LHCN-M2 (cell line): ENCODE measurements at places on chromosomes 12 and 14.
A peak's percentile ranks its signal among the peaks of the same experiment; 100 is the strongest.

GRCh38 chr12:23415180-23415579 is 534.3 kb downstream of the SOX5 start:
- no peak for DNase-seq

DNA sequence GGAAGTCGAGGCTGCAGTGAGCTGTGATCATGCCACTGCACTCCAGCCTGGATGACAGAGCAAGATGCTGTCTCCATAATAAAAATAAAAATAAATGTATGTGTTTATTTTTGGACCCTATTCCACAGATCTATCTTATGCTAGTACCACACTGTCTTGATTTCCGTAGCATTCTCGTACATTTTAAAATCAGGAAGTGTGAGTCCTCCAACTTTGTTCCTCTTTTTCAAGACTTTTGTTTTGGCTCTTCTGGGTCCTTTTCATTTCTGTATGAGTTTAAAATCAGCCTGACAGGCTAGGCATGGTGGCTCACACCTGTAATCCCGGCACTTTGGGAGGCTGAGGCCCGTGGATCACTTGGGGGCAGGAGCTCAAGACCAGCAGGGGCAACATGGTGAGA is 25.8 kb downstream of the DAO start:
- no peak for DNase-seq

DNA sequence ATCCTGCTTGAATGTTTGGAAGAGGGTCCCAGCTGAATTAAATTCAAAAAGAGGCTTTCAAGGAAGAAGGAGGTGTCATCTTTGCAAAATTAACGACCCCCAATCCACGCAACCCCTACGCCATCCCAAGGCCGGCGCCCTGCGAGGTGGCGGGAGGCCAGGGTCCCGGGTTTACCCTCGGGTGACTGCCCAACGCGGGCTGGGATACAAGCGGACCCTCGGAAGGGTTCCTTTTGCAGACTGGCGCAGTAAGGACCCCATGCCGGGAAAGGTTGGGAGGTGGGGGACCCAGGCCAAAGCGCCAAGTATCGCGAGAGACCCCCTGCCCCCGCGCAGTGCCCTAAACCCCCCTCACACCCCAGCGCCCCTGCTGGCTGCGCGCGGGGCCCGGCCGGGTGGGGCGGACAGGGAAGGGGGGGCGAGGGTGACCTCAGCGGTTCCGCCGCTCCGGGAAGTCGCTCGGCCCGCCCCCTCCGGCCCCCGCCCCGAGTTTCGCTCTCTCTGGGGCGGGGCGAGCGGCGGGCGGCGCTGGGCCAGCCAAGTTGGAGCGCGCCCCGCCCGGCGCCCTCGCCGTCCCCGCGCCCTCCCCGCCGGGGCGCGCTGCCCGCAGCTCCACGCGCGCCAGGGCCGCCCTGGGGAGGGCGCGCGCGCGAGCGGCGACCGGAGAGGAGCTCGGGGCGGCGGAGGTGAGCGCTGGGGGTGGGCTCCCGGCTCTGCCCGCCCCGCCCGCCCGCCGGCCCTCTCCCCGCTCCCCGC is 708 bp upstream of the ZBTB42 start:
- DNase-seq: peak; percentile 46

DNA sequence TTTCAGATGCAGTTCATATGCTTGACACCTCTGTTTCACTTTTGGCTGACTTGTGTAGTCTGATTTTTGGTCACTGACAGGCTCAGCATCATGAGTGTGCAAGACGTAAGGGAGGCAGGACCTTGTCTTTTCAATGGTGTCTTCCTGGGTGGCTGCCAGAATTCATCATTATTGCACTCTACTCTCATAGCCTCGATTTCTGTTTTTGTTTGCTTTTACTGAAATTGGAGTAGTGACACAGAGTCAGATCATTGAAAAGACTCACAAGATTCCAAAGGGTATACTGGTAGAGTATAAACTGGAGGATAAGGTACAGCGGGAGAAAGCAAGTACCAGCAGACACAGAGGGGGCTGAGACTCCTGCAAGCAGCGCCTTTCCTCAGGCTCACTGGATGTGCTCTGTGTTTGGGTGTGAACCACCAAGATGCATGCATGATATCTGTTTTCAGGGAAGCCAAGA is 126.3 kb upstream of the FGD4 start:
- DNase-seq: peak; percentile 27

GRCh38 chr12:110585231-110585799 is 2.2 kb upstream of the PPTC7 start:
- peak; percentile 45 for DNase-seq

DNA sequence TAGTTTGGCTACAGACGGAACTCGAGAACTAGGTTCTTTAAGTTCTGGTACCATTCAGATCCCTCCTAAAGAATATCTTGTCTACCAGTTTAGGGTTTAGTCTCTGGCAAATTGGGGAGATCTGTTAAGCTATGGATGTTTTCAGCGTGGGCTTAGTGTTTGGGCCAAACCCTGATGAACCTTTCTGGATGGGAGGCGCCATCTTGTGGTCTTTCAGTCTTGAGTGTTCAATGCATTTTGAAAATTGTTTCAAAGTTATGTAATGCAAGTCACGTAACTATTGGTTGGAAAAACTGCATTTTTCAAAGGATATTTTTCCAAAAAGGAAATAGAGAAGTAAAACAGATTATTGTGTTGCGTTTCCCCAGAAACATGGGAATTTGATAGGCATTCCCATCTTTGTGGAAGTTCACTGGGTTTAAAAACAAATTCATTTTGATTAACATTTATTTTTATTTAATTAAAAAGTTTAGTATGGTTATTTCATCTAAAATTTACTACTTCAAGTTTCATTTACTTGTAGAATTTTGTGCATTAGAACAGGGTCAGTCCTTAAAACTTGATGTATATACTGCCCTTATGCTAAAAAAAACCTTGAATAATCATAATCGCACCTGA is 169.0 kb downstream of the PRIMA1 start:
- peak; percentile 43 for DNase-seq

DNA sequence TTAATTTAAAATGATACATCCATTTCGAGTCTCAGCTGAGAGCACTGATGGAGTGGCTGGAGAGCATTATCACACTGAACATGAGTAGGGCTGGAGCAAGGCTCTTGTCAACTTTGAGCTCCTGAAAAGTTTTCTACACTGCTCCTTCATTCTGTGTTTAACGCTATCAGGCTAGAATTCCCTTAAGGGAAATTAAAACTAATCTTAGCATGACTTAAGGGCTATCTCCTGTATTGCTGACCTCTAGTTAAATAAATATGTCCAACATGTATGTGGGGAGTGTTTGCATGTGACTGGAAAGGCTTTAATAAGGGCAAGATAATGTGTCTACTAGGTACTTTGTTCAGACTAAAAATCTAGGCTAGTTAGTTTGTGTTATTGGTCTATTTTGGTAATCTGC is 116.7 kb upstream of the CAND1 start:
- no peak for DNase-seq

DNA sequence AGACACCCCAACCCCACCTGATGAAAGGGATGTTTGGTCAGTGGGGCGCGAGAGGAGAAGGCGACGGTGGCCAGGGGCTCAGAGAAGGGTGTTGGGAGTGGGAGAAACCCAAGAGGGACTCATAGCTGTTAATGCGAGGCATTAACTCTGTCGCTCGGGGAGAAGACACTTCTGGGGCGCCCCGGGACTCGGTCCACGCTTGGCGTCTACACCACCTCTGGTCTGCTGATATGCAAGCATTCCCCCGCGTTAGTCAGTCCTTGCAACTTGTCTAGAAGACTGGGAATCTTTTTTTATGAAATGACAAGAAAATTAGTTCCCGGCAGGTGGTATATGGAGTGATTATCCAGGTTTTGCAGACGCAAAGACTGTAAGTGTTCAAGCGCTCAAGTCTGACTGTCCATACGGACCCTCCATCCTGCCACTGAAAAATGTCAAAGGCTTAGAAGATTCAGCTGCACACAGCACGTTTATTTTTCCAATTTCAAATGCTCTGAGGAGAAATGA is 360 bp upstream of the SLC35F4 start:
- DNase-seq: no peak

DNA sequence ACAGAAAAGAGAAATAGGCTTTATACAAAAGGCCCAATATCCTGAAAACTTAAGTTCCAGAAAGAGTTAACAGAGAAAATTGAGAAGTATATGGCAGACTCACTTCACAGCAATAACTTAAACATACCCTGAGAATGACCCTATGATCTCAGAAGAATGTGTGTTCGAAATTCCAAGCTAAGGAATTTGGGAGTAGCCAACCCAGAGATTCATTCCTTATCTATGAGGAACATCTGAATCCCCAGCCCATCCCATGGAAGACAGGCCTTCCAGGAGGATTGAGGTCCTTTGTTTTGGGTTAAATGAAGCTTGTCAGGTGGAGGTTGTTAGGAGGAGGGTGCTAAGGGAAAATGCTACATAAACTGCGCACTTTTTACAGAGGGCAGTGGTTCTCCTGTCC is 7.5 kb upstream of the SAV1 start:
- DNase-seq: peak; percentile 51

DNA sequence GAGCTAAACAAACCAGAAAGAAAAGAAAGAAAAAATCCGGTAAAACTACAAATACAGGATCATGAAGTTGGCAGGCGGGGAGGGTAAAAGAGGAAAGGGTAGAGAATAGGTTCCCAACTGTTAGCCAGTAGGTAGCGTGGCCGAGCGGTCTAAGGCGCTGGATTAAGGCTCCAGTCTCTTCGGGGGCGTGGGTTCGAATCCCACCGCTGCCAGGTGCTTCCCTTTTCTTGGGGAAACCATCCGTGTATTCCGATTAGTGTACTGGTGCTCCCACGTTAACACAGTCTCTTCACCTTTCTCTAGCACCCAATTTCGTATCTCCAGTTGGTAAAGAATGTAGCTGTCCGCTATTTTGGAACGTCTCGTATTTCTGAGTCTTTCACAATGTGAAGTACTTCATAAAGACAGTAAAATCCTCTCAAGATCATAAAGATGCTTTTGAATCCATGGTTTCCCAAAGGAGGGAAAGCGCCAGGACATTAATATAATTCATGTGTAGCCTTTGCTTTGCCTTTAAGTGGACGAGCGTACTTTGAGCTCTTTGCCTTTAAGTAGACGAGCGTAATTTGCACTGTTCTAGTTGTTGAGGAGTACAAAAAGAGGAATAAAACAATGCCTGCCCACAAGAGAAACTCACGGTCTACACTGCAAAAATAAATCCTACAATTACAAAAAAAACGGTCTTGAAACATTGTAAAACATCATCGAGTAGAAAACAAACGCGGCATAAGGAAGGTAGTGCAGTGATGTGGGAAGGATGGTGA is 19.0 kb upstream of the RNASE12 start:
- peak; percentile 81 for DNase-seq

DNA sequence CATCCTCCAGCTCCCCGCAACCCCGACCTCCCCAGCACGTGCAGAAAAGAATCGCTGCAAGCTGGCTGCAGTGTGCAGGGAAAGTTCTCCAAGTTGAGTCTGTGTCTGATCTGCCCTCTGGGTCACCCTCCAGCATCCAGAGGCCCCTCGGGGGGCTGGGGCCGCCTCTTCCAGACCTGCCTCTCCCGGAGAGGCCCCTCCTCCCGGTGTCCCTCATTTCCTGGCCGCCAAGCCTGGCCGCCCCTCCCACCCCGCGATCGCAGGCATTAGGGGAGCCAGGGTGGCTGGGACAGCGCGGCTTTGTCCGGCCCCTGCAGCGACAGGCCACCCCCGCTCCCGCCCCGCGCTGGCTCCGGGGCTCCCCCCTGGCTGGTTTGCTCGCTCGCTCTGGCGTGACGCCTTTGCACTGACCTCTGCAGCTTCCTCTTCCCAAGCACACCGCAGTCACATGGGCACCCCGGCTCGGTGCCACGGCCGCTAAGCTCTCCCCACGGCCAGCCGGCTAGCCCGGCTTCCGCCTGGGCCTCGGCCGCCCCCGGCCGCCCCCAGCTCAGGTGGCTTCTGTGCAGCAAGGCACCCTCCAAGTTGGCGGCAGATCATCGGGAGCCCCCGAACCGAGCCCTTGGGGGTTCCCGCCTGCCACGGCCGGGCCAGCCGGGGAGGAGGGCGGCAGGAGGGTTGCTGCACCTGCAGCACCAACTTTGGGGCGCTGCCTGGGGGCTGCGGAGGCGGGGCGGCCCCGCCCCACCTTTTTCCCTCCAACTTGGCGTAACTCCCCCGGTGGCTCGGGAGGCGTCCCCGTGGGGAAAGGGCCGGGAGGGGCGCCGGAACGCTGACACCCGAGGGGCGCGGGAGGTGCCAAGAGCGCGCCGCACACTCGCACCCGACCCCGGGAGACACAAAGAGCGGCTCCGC is 43.7 kb downstream of the KDM2B start:
- DNase-seq: peak; percentile 50

DNA sequence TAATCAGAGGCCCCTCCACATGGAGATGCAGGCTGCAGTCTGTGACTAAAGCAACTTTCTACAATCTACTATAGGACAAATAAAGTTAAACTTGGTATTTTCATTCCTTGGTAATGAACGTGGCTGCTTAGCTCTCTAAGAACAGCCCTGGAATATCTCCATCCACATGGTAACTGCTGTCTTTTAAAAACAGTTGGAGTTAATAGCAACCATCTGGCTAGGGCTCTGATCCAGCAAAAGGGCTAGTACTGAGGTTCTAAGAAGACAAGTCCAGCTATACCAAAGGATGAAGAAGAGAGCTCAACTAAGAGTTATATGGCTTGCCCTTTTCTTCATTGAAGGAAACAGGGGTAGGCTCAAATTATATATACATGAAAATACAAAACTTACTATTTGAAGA is 920.1 kb downstream of the FLRT2 start:
- no peak for DNase-seq

GRCh38 chr14:100554082-100554677 is 33.0 kb downstream of the BEGAIN start:
- no peak for DNase-seq

- no peak for DNase-seq
These were observed 23.3 kb downstream of the INSM2 start for GRCh38 chr14:35557221-35557747.

GRCh38 chr14:93903342-93904184 is 23.6 kb upstream of the FAM181A start:
- DNase-seq: no peak

DNA sequence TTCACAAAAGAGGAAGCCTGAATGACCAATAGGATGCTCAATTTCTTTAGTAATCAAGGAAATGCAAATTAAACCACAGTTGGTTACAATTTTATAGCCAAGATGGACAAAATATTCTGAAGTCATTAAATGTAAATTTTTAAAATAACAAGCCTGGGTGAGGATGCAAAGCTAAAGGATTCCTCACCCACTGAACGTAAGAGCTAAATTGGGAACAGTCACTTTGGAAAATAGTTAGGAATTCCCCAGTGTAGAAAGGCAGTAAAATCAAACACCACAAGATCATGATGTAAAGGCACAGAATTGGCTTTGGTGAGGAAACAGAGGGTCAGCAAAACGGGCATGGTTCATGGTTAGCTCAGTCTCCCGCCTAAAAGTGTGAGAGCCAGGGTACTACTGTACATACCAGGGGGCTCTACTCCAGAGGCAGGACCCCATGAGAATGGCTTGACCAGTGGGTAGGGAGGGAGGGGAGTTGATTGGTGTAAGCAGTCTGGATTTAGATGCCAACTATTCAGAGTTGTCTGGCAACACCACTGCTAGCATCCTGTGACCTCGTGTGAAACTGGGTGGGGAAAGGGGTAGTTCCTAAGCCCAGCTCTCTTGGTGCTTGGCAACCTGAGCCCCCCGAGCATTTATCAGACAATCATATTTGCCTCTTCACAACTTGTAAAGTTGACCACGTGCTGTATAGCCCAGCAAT is 213.4 kb upstream of the EGLN3 start:
- DNase-seq: no peak
